ENCODE measurements at places on chromosomes 5 and 9.

DNA sequence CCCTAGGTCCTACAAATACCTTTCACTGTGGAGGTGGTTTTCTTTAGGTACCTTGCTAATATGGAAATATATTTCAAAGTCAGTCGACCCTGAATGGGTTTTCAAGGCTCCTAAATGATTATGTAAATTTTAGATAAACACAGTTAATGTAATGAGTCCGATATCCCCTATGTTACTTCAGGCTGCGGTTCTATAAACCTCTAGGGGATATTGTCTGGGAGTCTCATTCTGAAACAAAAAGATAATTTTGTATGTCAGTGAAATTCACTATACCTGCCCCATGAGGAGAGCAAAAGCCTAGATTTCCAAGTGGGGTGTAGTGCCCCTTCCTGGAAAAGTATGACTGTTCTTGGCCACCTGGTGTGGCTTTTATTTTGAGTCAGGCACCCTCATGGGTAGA is 377.3 kb downstream of the ICE1 start:
- DNase-seq: no peak

DNA sequence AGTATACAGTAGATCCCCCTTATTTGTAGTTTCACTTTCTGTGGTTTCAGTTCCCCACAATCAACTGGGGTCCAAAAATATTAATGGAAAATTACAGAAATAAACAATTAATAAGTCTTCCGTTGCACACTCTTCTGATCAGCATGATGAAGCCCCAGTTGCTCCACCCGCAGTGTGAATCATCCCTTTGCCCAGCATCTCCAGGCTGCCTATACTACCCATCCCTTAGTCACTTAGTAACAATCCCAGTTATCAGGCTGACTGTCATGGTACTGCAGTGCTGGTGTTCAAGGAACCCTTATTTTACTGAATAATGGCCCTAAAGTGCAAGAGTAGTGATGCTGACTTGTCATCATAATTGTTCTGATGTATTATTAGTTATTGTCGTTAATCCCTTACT is 28.9 kb downstream of the SHC3 start:
- DNase-seq: no peak

DNA sequence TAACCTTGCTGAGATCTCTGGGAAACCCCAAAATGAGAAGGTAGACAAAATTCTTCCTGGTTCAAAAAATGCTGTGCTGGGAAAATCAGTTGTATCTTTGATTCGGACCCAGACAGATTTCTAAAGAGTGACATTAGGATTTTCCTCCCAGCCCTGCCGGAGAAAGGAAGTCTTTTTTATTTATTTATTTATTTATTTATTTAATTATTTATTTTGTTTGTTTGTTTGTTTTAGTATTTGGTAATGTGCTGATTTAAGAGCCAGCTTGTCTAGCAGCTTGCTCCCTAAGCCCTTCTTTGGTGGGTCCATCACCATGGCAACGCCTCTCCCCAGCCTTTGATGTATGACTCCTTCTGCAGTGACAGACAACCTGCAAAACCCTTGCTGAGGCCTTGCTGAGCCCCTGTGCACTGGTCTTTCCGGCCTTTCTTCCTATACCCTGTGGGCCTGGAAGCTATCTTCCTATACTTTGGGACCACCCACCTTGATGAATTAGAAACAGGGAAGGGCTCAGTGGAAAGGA is 60.6 kb upstream of the AFAP1L1 start:
- no peak for DNase-seq

- DNase-seq: no peak
These were observed 79.4 kb downstream of the CAAP1 start for GRCh38 chr9:26813247-26813646.

- peak; percentile 35 for DNase-seq
These were observed 28.9 kb upstream of the SERINC5 start for GRCh38 chr5:80284720-80285119.

DNA sequence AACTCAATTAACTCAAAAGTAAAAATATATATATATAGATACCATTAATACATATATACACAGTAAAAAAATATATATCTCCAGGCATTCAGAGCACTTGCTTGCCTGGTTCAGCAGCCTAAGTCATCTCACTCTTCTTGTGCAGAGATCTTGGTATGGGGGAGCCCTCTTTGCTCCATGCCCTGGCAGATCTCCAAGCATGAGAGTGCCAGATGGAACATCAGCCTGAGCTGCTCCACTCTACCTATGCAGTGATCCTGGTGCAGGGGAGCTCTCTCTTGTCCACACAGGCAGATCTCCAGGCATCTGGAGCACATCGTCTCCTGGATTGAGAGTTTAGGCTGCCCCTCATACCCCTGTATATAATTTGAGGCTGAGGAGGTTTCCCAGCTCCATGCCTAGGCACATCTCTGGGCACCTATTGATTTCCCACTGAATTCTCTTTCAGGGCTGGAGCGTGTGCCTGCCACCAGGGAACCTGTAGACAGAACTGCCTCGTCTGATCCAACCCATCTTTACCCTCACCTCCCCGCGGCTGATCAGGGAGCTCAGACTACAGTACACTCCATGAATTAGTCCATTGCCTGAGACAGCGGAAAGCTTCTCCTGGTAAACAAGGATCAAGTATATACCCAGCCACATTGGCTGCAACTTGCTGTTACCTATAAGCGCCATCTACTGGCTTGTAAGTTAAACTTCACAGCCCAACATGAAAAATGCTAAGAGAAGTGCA is 342.4 kb upstream of the GRIA1 start:
- DNase-seq: no peak

DNA sequence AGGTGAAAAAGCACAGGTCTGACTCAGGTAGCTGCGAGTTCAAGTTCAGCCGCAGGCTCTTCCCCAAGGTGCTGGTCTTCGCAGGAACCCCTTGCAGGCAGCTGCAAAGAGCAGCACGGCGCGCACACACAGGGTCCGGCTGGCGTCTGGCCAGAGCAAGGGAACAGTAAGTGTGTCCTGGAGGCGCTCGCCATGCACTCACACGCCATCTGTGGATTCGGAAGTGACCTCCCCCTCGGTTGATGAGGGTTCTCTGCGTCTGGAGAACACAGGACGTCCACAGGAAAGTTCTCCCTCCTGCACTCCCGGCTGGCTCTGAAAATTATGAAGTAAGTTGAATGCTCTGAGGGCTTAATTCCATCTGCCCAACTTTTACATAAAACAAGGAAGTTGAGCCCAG is 14.0 kb upstream of the EGFL7 start:
- no peak for DNase-seq

GRCh38 chr9:96856363-96857286 is 2.3 kb upstream of the ZNF782 start:
- DNase-seq: peak; percentile 66

GRCh38 chr5:56845904-56846480 is 30.6 kb downstream of the MAP3K1 start:
- no peak for DNase-seq

DNA sequence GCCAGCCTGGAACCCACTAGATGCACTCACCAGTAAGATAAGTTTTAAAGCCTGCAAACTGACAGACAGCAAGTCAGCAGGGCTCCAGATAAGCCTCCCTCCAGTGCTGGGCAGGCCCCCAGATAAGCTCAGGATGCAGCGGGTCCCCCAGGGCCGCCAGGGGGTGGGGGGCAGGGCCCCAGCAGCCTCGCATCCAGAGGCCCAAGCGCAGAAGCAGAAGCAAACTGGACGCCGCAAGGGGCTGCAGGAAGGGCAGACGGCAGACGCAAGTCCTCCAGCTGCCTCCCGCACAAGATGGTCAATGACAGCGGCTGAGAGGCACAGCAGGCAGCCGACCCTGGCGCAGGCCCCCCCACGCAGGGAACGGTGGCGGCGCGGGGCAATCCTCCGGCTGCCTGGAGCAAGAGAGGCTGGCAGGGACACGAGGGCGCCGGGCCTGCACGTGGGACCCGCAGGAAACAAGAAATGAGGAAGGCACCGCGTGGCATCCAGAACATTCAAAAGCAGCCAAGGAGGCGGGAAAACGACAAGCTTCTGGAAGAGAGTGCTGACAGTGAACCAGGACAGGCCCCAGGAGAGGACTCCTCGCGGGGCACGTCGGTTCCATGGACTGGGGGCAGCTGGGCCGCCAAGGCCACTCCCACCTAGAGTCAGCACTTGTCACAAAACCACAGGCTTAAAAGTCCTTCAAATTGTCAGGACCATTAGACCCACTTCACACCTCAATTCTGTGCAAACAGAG is 49.8 kb downstream of the ROR2 start:
- no peak for DNase-seq

DNA sequence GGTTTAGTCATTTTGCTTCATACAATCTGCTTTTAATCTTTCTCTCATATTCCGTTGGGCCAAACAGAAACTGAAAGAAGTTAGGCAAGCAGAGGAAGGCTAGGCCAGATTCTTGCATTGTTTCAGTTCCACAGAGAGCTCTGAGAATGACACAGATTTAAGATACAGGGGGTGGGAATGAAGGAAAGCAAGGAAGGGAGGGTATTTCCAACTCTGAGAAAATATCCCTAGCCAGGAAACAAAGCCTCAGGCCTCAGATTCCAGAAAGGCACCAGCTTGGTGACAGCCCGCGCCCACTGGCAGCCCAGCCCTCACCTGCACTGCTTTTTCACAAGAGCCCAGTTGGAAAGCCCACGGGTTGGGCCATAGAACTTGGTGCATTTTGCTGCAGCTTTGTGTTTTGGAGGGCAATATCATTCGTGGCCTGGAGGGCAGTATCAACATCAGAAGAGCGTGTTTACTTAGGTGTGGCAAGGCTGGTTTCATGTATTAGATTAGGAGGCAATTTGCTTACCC is 63.5 kb downstream of the ENC1 start:
- DNase-seq: peak; percentile 44

DNA sequence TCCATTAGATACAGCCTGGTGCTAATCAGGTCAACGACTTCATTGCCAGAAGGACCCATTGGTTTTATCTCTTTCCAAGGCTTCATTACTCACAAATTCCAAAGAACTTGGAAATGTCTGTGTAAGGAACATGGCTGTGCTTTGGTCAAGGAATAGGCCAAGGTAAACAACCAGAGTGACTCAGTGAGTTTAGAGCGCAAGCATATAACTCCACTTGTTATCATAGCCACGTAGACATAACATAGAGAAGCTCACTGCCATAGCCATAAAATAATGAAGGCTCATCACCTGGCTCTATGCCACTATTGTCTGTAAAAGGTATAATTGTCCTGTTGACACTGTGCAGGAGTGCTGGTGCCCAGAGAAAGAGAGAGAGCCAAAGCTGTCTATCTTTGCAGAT is 139.3 kb upstream of the PLCXD3 start:
- DNase-seq: no peak

GRCh38 chr9:31587146-31587545 is 797.3 kb upstream of the ACO1 start:
- DNase-seq: no peak

DNA sequence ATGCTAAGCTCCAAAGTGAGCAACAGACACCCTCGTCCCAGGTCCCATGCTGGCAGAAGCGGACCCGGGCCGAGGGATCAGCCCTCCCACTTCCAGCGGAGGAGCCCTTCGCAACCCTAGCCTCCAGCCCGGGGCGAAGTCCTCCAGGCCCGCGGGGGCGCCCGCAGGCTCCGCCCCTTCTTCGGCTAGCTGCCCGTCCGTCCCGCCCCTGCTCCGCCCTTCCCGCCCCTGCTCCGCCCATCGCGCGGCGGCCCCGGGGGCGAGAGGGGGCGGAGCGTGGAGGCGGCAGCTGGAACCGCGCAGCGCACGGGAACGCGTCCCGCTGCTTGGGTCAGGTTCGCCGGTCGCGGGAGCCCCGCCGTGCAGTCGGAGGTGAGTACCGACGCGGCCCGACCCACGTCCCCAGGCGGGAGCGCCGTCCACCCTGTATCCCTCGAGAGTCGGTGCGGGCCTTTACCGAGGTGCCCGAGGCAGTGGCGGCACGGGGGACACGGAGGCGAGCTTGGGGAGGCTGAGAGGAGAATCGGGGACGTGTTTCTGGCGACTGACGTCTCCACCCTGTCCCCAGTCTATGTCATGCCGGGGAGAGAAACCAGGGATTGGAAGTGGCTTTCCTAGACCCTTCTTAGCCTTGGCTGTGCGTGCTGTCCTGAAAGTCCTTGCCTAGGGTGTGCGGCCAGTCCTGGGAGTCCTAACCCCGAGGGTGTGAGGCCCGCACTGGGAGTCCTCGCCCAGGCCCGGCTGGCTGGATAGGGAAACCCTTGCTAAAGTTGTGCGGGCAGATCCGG is at the start of gene ACO1:
Gene ACO1 (plus strand): TSS at position 280 of the 788 bp plus-strand sequence. CDS start 20,864 bp downstream, outside the sequence.
- DNase-seq: peak; percentile 84

GRCh38 chr9:123000371-123001068 is 32.9 kb upstream of the GPR21 start:
- DNase-seq: no peak
